ENCODE measurements at places on chromosomes 3 and 15. TPM values are rescaled to one million over a fixed set of nuclear protein-coding genes. Genes with fewer than 3 reads are reported as not detected.

DNA sequence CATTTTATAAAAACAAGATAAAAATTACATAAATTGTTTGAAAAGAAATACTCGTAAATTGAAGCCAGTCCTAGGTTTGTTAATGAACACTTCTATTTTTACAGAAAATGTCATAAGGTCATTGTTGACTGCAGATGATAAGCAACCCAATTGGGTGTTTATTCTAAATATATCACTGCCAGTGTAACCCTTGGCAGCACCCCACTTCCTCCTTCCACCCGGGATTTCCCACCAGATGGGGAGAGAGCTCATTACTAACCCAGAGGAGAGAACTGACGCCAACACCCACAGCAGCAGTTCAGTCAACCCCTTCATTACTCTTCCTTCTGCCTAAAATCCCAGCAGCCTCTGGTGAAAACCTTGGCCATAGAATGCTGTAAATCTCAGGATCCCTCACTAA is 307.6 kb downstream of the GAP43 start:
- DNase-seq, result no peak

Gene GORASP1
- 44.3 TPM for polyA plus RNA-seq

DNA sequence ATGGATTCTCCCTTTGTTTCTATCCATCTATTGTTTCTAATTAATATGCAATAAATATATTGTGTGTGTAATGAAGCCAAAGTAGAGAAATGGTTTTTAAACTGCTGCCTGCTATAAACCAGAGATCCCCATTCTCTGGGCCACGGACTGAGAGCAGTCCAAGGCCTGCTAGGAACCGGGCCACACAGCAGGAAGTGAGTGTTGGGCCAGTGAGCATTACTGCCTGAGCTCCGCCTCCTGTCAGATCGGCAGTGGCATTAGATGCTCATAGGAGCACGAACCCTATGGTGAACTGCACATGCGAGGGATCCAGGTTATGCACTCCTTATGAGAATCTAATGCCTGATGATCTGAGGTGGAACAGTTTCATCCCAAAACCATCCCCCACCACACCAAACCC is 85.2 kb upstream of the POMGNT2 start:
- no peak for DNase-seq

Gene NCBP2
- 128 TPM for polyA plus RNA-seq

DNA sequence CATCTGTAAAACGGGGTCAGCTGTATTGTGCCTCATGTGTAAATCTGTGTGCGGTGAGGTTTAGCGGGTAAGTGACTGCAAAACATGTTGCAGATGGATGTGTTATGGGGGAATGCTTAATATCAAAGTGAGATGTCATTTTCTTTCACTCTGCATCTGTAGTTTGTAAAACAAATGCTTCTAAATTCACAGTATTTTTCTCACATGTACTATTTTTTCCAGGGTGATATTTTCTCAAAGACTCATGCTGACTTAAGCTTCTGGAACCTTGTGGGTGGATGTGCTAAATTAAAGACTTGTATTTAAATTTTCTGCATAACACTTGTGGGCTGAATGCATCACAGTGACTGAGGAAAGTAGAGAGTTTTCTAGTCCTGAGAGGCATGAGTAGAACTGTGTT is 115.2 kb upstream of the TP63 start:
- DNase-seq, result no peak

GRCh38 chr3:78901544-78901943 is 866.3 kb downstream of the ROBO1 start:
- no peak for DNase-seq

DNA sequence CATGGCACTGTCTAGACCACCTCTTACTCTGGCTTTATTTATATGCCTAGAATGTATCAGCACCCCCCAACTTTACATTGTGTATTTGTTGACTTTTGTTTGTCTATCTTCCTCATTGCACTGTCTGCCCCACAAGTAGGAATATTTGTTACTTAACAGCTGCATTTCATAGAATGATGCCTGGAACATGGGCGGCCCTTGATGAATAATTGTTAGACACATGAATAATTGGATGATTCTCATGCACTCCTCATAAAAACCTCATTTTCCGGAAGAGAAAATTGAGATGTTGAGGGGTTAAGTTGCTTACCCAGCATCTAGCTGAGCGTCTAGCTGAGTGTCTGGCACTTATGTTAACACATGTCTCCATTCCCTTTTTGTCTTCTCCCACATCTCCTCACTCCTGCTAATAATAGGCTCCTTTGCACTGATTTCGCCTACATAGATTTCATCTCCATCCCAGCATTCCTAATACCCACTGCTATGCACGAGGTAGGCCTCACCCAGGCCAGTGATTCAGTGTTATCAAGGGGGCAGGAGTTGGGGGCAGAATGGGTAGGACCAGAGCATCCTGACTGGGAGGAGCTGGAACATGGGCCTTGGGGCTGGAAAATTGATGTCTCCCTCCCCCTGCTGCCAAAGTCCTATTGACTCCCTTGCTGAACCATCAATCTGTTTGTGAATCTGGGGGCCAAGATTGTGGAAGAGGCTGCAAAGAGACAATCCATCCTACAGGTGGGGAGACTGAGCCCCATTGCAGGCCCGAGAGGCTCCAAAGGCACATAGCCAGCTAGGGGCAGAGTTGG is 7.8 kb upstream of the WNT7A start:
- DNase-seq, result no peak

DNA sequence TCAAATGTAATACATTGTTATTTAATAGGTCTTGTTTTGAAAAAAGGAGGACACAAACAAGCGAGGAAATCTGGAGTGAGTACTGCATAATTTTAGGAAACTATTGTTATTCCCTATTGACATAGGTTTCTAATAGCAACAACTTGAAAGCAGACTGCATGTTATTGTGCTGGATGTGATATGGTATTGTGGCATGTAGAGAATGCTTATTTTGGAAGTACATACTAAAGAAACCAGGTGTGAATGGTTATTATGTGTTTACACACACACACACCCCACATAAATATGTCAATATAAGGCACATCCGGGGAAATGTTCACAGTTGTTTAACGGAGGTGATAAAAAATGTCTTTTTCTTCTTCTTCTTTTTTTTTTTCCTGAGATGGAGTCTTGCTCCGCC is 5.9 kb upstream of the MORF4L1 start:
- DNase-seq, result no peak

GRCh38 chr3:128616516-128617269 is 33.9 kb downstream of the RPN1 start:
- DNase-seq, result no peak

Gene TLR9
- polyA plus RNA-seq, result not detected

- no peak for DNase-seq
Measured at GRCh38 chr3:36591959-36592358, 172.4 kb downstream of the DCLK3 start.

GRCh38 chr15:80703965-80704364 is 8.9 kb downstream of the ABHD17C start:
- DNase-seq, result no peak

DNA sequence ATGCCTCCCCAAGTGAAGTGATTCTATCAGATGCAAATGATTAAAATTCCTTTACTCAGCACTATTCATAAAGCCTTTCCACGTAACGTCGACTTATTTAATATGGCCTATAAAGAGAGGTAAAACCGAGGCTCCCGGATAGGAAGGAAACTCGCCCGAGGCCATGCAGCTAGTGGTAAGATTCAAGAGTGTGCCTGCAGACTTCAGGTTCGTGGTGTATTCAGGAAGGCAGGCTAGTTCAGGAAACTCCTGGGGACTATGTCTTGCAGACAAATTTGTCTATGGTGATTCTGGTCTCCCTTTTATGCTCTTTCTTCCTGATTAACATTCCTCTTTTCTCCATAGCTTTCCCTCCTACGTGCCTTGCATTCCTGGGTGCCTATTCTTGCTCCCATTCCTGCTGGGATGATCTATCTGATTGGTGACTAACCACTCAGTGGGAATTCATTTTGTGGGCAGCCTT is 150.7 kb downstream of the SST start:
- DNase-seq, result no peak

Gene LRRC31
- polyA plus RNA-seq, result not detected

Gene MESP1
- polyA plus RNA-seq, result 0.74 TPM

DNA sequence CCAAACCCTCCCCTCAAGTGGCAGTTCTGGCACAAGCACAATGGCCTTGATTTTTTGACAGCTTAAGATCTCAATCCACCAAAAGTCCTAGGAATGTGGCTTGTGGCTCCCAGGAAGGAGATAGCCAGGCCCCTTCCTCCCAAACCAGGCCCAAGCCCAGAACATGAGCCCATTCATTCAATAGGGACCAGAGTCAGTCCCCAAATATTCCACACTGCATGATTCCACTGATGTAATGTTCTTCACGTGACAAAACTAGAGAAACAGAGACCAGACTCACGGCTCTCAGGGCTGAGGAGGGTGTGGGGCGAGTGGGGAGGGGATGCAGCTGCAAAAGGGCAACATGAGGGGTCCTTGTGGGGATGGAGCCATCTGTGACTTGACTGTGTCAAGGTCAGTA is 25.5 kb downstream of the ABTB1 start:
- no peak for DNase-seq

DNA sequence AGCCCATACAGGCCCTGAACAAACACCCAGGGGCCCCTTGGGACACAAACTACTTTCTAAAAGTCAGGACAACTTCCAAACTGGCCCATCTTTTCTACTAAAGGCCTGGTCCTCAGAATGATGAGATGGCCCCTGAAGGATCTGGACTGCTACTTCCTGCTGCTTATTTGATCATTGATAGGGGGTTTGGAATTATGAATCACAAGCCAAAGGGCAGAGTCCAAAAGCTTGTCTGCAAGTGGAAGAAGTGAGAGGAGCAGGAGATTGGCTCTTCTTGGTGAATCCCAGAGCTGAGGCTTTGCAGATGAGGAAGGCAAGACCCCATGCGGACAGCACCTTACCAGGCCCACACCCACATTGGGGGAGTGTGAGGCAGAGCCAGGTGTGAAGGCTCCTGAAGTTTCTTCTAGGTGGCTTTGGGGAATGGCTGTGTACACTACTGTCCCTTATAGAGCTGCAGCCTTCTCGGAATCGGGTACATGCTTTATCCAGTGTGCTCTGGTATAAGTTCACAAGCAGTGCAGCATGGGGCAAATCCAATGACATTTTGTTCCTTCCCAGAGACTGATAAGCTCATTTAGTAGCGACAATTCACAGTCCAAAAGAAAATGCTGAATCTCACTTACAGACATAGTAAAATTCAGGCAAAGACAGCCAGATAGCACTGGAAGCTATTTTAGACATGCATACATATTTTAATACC is 133.1 kb downstream of the RORA start:
- no peak for DNase-seq

- DNase-seq, result peak; percentile 39
Measured at GRCh38 chr3:63961891-63962290, 49.7 kb upstream of the SCAANT1 start.

Gene GPR156
- 0.31 TPM for polyA plus RNA-seq

- DNase-seq, result no peak
Measured at GRCh38 chr15:27043770-27044169, 72.8 kb downstream of the GABRG3 start.

DNA sequence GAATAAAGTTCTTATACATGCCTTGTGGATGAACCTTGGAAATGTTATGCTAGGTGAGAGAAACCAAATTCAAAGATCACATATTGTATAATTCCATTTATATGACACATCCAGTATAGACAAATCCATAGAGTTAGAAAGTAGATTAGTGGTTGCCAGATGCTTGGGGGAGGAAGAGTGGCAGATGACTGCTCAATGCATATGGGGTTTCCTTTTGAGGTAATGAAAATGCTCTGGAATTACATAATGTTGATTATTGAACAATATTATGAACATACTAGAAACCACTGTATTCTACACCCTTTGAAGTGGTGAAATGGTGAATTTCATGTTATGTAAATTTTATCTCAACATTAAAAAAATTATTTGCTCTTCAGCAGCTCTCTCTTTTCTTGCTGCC is 100.8 kb downstream of the DHX36 start:
- no peak for DNase-seq

DNA sequence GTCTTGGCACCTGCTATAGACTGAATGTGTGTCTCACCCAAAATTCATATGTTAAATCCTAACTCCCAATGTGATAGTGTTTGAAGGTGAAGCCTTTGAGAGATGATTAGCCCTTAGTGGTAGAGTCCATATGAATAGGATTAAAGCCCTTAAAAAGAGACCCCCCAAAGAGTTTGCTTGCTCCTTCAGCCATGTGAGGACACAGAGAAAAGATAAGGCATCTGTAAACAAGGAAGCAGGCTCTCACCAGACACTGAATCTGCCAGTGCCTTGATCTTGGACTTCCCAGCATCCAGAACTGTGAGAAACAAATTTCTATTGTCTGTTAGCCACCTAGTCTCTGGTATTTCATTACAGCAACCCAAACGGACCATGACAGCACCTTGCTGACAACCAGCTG is 16.6 kb downstream of the KPNA1 start:
- DNase-seq, result no peak

DNA sequence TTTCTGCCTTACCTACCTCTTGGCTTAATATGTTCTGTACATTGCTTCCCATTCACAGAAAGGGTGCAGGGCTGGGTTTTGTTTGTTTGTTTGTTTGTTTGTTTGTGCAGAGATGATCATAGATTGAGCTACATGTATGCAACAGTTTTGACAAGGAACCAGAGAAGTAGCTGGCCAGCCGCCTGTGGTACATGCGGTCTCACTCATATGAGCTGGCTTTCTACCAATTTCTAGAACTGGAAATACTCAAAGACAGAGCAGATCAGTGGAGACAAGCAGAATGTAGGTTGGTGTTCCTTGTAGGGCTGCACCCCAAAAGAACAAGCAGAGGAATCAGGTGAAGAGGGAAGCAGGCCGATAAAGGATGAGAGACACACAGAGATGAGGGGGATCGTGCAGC is 502.7 kb downstream of the SOX2 start:
- DNase-seq, result no peak

- no peak for DNase-seq
Measured at GRCh38 chr3:61442696-61443095, 118.7 kb upstream of the PTPRG start.

DNA sequence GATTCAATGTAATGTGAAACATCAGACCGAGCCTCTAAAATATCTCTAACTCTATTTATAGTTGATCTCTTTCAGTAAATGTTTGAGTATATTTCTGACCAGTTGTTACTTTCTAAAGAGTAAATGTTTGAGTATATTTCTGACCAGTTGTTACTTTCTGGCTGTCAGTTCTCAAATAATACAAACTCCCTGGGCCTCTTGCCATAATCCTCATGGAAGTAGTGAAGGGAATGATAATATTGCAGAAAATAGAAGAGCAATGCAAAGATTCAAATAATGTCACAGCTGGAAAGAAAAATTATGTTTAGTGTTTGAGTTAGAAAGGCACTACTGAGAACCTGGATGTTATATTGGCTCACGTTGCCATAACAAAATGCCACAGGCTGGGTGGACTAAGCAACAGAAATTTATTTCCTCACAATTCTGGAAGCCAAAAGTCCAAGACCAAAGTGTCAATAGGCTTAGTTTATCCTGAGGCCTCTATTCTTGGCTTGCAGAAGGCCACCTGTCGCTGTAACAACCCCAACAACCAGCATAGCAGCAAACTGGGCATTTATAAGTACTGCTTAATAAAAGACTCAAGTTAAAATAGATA is 470.6 kb upstream of the BCHE start:
- no peak for DNase-seq

DNA sequence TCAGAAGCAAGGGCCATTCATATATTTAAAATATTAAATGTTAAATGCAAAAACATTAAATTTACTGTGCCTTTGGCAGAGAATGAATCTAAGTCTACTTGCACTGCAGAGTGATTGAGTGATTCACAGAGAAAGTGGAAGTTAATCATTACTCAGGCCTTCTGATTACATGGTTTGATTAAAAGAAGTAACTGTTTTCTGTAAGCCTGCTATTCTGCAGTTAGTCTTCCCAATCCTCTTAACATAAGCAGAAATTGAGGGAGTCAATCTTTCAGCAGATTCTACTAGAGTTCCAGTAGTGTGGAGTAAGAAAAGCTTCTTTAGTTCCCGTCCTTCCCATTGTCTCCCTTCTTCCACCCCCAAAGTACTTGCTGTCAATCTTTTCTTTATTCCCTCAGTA is 1.5 kb downstream of the NLGN1 start:
- DNase-seq, result no peak

Measured in SK-N-SH (cell line).